NT2/D1 (cell line): ENCODE measurements at places on chromosomes 2 and 18.

- DNase-seq: no peak
Observed at GRCh38 chr2:168054657-168055056, 192.7 kb downstream of the STK39 start.

GRCh38 chr18:46429649-46430224 lies 227.3 kb downstream of the LOXHD1 start:
- DNase-seq: no peak

GRCh38 chr2:106314444-106314843 lies 120.3 kb upstream of the UXS1 start:
- no peak for DNase-seq

DNA sequence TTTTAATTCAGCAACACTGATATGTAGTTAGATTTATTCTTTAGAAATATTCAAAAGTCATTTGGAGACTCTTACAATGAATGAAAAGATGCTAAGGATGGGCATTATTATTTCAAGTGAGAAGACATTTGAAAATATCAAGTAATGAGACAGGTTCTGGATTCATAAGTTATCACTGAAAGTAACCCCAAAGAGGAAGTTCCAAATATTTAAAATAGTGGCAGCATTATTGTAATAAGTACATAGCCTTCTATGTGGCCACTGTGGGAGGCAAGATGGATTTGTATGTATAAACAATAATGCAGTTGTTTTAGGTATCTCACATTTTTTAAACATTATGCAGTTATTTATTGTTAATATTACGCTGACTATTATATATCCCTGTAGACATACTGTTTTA lies 29.7 kb downstream of the ZC3H6 start:
- no peak for DNase-seq

DNA sequence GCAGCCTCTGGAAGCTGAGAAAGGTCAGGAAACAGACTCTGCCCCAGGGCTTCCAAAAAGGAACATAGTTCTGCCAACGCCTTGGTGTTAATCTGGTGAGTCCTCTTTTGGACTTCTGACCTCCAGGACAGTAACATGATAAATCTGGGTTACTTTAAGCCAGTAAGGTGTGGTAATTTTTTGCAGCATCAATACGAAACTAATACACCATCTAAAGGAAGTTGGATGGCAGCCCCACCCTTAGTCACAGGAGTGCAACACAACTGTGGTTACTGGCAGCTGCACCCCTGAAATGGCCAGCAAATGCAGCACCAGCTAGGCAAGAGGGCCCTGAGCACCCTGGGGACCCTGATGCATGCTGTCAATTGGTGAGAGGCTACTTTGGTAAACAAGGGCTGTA lies 25.8 kb downstream of the CREG2 start:
- no peak for DNase-seq

DNA sequence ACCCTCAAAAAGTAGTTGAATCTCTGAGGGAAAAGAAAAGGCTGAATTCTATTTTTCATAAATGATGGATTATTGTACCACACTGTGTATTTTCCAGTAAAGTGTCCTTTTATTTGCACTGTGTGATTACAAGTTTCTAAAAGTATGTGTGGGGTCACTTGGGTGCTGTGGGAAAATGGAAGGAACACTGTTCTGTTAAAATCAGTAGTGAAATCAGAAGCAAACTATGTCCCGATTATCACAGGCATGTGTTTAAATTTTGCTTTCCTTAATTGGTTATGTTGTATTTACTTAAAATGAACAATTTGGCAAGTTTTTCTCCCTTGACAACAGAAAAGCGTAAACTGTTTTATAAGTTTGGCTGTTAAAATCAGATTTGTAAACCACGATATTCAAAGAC lies 353.1 kb downstream of the ARHGAP15 start:
- no peak for DNase-seq

DNA sequence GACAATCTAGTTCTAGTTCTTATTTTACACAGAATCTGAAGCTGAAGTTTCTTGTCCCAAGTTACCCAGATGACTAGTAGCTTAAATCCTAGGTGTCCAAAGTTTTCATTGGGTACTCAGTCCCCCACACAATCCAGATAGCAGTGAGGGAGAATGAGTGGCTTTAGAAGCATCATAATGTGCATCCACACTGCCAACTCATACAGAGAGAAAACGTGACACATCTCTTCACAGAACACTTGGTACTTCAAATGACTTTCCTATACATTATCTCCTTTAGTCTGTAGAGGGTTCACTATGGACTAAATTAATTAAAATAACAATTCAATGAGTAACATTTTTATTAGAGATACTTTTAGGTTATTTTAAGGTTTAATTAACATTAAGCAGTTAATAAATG lies 45.2 kb downstream of the STRADB start:
- DNase-seq: no peak

DNA sequence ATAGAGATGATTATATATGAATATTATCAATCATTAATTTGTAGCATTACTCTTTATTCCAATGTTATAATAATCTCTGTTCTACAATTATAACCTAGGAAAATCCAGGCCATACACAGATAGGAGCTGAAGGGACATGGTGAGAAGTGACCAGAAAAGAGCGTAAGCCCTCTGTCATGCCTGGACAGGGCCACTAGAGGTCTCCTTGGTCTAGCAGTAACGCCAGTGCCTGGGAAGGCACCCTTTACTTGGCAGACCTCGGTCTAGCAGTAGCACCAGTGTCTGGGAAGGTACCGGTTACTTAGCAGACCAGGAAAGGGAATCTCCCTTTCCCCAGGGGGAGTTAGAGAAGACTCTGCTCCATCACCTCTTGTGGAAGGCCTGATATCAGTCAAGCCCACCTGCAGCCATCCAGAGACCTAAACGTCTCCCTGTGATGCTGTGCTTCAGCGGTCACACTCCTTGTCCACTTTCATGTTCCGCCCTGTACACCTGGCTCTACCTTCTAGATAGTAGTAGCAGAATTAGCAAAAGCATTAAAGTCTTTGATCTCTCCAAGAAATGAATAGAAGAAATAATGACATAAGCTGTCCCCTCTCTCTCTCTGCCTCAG lies 447.5 kb upstream of the FSIP2 start:
- DNase-seq: peak; percentile 61

DNA sequence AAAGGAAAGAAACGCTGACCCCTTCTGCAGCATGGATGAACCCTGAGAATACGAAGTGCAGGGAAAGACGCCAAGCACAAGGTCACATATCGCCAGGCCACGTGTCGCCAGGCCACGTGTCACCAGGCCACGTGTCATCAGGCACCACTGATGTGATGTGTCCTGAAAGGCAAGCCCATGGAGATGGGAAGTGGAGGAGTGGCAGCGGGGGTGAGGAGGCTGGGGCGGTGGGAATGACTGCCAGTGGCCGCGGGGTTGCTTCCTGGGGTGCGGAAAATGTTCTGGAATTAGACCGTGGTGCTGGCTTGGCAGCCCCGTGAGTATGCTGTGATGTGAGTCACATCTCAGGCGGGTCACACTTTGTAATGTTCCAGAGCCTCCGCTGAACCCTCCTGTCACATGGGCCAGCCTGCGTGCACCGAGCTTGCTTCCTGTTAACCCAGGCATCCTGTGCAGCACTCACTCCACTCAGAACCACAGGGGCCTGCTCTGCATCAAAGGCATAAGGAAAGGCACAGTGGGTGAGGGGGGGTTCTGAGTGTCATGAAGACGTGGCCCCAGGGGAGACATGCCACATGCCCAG lies 39.0 kb downstream of the SLC66A2 start:
- DNase-seq: no peak

- no peak for DNase-seq
Observed at GRCh38 chr2:151729837-151730236, 4.4 kb downstream of the NEB start.

GRCh38 chr2:168211664-168212163 lies 35.7 kb downstream of the STK39 start:
- no peak for DNase-seq

DNA sequence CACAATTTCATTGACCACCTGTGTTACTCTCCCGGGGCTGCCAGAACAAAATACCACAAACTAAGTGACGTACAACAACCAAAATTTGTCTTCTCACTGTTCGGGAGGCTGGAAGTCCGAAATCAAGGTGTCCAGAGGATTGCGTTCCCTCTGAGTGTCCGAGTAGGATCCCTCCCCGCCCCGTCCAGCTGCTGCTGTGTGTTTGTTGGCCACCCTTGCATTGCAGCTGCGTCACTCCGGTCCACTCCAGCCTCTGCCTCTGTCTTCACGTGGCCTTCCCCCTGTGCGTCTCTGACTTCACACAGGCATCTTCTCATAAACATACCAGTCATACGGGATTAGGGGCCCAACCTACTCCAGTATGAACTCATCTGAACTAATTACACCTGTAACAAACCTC lies 251.8 kb upstream of the SMIM21 start:
- DNase-seq: no peak

DNA sequence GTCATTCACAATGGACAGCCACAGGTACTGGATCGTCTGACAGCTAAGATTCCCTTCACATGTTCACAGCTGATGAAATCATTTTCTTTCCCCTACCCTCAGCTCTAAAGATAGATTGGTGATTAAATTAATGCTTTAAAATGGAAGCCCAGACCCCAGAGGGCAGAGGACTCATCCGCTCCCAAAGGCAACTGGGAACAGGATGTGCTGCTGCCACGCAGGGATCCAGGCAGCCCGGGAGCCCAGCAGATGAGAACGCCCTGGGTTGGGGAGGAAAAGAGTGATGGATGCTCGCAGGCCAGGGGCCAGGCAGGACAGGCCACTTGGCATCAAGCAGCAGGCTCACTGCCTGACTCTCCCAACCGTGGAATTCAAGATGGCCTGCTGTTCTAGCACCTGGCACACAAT lies 41.3 kb downstream of the HDHD2 start:
- DNase-seq: no peak

GRCh38 chr2:21552981-21553380 lies 429.2 kb downstream of the TDRD15 start:
- DNase-seq: no peak

DNA sequence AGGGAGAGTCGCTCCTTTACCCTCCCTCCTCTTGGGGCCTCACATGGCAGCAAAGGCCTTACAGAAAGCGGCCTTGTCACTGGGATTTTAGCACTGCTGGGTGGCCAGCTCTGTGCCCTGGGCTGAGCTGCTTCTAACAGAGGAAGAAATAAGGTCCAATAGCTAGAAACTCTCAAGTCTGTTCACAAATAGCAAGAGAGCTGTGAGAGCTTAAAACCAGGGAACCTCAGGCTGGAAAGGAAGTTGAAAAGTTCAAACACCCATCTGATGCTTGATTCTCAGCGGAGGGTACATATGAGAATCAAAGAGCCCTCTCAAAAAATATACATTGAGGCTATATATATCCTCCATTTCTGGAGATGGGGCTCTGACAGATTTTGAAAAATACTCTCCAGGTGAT lies 54.7 kb downstream of the ST6GAL2 start:
- no peak for DNase-seq

DNA sequence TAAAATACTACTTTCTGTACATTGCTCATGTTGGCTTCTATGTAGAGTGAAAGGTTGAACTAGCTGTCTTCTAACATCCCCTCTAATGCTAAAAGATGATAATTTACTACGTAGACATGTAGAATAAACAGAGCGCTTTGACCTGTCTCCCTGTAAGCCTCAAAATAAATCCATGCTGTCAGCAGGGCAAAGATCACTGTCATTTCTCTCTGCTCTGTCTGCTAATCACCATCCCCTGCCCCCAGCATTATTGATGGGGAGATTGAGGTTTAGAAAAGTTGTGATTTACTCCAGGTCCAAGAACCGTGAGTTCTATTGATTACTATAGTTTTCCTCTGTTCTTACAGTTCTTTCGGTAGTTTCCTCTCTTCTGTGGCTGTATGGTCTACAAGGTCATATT lies 39.0 kb upstream of the GRHL1 start:
- DNase-seq: no peak

GRCh38 chr2:151771599-151772358 lies 37.5 kb upstream of the NEB start:
- DNase-seq: no peak

DNA sequence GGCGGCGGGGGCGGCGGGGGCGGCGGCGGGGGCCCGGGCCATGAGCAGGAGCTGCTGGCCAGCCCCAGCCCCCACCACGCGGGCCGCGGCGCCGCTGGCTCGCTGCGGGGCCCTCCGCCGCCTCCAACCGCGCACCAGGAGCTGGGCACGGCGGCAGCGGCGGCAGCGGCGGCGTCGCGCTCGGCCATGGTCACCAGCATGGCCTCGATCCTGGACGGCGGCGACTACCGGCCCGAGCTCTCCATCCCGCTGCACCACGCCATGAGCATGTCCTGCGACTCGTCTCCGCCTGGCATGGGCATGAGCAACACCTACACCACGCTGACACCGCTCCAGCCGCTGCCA lies 644 bp downstream of the ONECUT2 start:
- DNase-seq: no peak

GRCh38 chr2:131156452-131157149 lies 51.5 kb downstream of the PLEKHB2 start:
- DNase-seq: no peak

DNA sequence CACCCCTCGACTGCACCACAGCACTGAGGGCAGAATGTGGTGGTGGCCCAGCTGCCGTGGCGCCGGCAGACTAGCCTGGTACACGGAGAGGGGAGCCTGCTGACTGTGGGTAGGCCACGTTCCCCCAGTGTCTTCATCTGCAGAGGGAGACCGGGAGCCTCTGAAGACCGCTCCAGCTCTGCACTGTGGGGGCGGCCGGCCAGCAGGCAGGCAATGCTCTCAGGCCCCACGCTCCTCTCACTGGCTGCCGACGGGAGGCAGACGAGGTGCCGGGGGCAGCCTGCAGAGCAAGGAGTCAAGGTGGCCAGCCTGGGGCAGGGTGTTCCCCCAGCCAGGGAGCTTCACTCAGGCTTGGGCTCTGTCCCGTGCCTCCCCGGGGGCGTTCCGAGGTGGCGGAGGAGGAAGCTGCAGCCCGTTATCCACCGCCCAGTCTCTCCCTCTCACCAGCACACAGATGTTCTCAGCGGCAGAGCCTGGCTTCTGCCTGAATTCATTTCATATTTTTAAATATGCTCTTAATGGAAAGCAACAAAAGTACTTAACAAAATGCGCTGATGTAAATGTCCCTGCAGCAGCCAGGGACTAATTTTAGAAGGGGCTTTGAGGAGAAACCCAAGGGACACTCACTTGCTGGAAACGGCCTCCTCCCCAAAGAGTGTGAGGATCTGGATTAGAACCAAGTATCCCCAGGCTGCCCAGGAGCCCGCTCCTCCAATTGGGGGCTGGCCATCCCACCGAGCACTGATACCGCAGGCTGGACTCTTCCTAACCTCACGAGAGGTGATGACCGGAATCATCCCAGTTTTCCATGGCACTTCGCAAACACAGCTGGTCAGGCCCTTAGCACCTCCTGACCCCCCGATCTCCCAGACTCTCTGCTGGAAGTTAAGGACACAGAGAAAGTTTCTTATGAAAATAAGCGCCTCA lies 87.8 kb downstream of the HDAC4 start:
- DNase-seq: no peak

DNA sequence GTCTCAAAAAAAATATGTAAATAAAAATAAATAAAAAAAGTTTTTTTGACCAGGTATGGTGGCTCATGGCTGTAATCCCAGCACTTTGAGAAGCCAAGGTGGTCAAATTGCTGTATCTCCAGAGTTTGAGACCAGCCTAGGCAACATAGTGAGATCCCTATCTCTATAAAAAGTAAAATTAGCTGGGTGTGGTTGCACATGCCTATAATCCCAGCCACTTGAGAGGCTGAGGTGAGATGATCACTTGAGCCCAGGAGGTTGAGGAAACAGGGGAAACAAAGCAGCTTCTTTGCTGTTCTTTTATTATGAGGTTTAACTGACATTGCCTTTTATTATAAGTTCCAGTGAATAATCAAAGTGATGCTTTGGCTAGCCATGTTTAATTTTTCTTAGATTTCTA lies 25.0 kb downstream of the ACTR2 start:
- DNase-seq: no peak
